Effector memory CD8-positive, alpha-beta T cell (primary cell): ENCODE measurements at places on chromosomes 2 and 18.

DNA sequence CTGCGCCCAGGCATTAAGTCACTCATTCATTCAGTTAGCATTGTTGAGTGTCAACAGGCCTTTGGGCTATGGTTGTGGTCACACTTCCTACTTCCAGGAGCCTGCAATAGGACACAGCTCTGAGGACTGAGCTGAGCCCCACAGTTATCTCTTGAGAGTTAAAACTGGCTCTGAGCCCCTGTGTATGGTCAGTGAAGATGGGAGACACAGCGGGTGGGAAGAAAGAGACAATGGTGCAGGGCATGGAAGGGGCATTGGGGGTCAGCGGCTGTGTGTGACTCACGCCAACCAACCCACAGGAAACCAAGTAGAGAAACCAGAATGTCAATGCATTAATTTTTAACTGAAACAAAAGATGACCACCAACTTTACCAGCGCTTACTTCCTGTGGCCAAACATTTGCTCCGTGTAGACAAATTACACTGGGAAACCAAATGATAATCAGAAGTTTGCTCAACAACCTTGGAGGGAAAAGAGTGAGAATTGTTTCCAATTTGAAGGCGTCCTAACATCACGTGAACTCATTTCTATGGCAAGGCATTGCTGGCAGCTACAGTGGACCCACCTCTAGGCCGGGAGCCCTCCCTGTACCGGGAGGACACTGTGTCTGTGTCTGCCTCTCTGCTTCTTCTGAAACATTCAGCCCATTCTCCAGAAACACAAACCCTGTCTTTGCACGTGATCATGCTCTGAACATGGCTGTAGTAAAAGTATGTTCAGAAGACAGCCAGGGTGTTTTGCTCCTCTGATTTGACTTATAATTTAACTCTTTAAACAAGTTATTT is 212.0 kb upstream of the ID2 start:
- DNase-seq: no peak

- no peak for DNase-seq
Observed at GRCh38 chr2:67524213-67524612, 127.1 kb downstream of the ETAA1 start.

DNA sequence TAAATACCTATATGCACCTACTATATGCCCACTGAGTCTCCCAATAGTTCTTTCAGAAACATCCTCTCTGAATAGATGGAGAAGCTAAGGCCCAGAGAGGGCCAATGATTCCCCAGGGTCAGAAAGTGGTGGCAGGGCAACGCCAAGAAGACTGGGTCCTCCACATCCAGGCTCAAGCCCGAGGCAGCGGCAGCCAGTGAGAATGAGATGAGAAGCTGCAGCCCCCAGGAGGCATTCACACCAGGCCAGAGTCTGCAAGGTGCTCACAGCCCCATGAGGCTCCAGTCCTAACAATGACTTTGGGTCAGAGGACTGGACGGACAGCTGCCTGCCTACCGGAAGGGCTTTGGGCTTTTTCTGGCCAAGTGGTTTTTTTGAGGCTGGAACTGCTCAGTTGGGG is 3.5 kb downstream of the TEX261 start:
- DNase-seq: no peak

DNA sequence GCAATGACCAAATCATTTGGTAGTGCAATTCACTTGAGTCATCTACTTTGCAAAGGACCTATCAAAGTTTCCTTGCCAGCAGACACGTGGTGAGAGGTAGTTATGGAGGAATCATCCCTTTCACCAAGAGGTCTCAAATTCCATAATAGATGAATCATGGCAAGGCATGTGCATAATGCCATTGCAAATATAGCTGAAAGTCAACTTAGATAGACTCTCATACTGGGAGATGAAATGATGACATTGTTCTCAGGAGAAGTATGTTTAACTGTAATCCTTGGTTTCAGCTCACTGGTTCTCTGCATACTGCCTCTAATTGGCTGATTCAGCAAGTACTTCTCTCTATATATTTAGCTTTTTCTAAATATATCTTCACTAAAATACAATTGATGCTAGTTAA is 57.2 kb downstream of the CALCRL start:
- no peak for DNase-seq

GRCh38 chr2:197245829-197246804 is 64.5 kb downstream of the ANKRD44 start:
- DNase-seq: no peak

DNA sequence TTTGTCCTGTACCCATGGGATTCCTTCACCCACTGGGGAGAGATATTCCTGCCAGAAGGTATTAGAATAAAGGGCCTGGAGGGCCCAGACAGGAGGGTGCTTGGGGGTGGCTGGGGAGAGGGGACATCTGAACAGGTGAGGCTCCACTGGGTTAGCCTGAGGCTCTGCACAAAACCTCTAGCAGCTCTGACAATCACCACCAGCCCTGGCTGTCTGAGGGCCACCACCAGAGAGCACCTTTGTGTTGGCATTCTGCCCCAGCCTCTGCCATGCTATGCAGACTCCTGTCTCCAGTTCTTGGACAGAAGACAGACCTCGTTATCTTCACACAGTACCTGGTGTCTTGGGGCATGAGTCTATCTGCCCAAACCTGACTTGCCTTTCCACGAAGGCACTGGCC is 25.3 kb downstream of the SLC16A14 start:
- DNase-seq: no peak

- no peak for DNase-seq
Observed at GRCh38 chr2:147390475-147390874, 454.4 kb upstream of the ACVR2A start.

DNA sequence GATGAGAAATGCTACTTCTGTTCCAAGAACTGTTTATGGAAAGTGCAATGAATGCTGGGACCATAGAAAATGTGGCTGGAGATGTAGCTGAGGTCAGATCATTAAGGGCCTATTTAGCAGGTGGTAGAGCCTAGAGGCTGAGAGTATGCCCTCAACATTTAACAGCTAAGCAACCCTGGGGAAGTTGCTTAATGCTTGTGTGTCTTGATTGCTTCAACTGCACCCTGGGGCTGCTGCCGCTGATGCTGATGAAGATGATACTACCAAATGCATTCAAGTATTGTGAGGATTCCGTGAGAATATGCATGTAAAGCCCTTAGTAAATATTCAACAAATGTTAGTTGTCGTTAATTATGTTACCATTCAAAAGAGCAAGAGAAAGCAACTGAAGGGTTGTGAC is 273.2 kb downstream of the BCL11A start:
- no peak for DNase-seq

DNA sequence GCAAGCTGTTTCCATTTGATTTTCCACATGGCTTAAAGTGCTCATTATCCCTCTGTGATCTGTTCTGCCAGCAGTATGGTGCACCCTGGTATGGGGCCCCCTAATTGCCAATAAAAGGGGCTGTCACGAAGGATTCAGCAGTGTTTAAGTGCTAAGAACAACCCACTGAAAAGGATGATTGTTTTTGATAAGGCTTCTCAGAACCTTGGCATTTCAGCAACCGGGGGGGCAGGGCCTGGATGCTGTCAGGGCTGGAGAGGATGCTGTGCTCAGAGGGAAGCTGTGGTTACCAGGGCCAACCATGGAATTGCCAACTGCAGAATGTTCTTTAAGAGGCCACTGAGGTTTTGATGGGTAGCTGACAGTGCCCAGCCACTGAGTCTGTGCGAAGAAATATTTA is 117.8 kb downstream of the CTIF start:
- no peak for DNase-seq

- DNase-seq: no peak
Observed at GRCh38 chr2:176997074-176997791, 215.4 kb upstream of the HNRNPA3 start.

DNA sequence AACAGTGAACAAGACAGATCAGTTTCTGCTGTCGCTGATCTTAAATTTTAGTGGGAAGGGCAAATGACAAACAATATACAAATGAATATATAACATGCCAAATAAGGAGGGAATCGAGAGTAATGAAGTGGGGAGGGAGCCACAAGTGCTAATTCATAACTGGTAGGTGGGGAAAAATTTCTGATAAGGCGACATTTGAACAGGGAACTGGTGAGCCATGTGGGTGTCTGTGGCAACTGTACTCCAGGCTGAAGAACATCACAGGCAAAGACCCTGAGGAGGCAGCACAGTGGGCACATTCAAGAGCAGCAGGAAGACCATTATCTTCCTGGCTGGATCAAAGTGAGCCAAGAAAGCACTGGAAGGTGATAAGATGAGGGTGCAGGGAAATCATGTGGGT is 51.6 kb upstream of the CD28 start:
- DNase-seq: no peak

GRCh38 chr2:240878341-240878936 is 9.8 kb downstream of the AGXT start:
- DNase-seq: no peak

DNA sequence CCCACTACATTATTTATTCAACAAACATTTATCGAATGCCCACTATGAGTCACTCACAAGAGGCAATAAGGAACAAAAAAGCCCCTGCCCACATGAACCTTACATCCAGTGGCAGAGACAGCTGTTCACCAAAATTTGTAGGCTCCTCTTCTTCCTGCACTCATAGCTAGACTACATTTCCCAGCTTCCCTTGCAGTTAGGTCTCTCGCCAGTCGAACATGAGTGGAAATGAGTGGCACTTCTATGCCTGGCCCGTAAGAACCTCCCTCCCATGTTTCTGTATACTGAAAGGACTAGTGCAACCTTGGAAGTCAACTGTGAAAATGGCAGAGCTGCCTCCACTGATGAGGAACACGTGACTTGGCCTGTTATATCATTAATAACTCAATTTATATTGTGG is 19.4 kb upstream of the NCOA1 start:
- DNase-seq: no peak

DNA sequence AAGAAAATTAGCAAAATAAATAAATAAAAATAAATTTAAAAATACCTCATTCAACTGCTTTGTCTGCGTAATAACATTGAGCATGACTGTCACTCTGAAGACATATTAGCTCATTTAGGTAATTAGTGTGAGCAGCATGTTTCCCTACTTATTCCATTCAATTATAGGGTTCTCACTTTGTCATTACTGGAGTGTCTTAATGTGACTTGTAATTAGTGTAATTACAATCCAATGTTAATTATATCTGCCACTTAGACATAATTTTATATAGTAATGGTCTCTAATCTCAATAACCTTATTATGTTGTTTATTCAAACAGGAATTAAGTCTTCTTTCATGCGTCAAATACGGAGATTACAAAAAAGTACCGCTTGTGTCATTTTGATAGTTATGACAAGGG is 893.9 kb upstream of the ACVR2A start:
- no peak for DNase-seq

DNA sequence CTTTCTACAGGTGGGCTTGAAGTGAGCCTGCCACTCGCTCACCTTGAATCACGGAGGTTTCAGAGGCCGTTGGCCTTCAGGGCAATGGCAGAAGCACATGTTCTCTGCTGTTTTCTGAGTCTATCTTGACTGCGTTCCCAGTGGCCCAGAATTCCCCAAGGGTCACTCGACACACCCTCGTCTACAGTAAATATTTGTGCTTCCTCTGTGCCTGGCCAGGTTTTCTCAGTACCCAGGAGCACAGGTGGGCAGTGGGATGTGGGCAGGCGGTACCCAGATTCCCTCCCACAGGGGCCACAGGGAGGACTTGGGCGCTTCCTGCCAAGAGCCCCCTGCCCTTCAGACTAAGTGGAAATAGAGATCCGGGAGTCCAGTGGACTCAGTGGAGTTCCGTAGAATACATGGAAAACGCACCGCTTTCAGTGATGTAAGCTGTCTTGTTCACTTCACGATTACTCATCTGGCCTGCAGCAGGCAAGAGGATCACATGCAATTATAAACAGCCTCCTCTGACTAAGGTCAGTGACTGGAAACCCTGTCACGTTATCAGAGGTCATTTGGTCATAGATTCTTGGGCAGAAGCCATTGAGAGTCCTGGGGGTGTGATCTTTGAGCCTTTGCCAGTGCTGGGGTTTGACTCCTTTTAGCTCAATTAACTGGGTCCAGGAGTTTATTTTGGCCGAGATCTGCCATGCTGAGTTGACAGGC is 179.8 kb downstream of the NEDD4L start:
- DNase-seq: no peak

- DNase-seq: no peak
Observed at GRCh38 chr2:51165534-51166260, 133.8 kb upstream of the NRXN1 start.

- DNase-seq: no peak
Observed at GRCh38 chr2:229370509-229370908, 99.4 kb upstream of the PID1 start.

DNA sequence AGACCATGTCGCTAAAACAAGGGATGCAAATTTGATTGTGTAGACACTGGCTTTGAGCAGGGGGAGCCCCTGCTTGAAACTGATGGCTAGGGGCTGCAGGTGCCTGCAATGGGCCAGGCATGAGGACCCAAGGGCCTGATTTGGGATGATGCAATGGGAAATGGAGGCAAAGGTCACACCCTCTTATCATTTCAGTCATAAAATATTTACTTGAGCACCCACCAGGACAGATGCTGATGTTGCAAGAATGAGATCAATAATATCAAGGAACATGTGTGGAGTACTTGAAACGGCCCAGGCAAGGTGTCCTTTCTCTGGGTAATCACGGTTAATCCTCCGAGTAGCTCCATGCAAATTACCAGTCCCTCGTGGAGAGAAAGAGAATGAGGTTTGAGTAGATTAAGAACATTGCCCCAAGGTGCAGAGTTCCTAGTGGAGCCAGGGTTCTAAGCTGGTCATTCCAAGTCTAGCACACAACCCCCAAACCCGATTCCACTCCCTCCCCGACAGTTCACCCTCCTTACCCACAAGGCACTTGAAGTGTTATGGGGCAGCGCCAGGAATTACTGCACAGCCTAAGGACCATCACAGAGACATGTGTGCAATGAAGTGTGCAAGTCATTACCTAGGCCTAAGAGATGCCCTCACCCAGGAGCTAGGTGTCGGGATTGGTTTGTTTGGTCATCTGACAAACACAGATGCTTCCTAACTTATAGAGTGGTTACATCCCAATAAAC is 14.0 kb upstream of the TMBIM1 start:
- DNase-seq: no peak

GRCh38 chr18:3703732-3704176 is 253.8 kb downstream of the TGIF1 start:
- no peak for DNase-seq

DNA sequence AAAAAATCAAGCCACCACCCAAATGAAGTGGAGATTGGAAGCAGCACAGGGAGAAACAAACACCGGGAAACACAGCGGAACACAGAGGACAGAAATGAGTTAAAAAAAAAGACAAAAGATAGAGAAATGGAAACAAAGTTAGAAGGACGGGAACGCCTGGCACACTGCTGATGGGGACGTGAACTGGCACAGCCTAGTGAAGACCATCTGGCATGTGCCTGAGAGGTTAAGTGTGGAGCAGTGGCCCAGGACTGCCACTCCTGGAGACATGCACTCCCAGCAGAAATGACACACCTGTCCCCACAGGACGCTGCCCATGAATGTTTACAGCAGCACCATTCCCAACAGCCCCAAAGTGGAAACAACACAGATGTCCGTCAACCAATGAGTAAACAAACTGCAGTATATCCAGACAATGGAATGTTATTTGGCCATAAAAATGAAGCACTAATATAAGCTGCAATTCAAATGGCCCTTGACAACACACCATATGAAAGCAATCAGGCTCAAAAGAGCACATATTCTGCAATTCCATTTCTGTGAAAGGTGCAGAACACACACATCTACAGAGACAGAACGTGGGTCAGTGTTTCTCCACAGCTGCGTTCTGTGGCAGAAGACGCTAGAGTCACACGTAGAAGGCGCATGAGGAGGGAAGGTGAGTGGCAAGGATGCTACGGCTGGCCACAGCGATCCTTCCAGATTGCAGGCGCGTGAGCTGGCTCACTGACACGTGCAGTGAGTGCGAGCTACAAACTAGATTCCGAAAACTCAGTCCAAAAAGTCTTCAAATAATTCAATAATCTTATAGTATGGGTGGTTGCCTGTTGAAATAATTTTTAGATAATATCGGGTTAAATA is 24.6 kb downstream of the THAP4 start:
- DNase-seq: no peak

GRCh38 chr2:11613297-11613696 is 56.7 kb downstream of the NTSR2 start:
- DNase-seq: no peak
